ENCODE measurements at places on chromosomes 6 and 20.

GRCh38 chr6:21769968-21770367 lies 176.4 kb downstream of the SOX4 start:
- DNase-seq, result no peak

GRCh38 chr6:105207524-105208269 lies 27.9 kb upstream of the POPDC3 start:
- no peak for DNase-seq

GRCh38 chr6:121305957-121306607 lies 28.2 kb downstream of the TBC1D32 start:
- no peak for DNase-seq

DNA sequence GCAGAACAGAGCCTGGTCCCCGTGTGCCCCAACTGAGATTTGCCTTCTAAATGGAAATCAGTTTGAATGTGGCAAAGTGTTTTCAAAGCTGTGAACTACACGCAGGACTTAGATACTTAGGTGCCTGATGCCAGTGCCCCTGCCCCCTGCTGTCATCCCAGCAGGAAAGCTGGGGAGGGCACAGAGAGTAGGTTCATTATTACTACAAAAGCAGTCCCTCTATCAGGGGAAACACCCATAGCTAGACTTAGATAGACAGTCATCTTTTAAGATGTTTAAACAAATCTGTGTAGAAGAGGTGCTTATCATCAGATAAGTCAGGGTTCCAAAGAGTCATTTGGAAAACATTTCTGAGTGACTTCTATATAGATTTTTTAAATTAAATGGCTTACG lies 155.0 kb upstream of the SNX9 start:
- DNase-seq, result no peak

DNA sequence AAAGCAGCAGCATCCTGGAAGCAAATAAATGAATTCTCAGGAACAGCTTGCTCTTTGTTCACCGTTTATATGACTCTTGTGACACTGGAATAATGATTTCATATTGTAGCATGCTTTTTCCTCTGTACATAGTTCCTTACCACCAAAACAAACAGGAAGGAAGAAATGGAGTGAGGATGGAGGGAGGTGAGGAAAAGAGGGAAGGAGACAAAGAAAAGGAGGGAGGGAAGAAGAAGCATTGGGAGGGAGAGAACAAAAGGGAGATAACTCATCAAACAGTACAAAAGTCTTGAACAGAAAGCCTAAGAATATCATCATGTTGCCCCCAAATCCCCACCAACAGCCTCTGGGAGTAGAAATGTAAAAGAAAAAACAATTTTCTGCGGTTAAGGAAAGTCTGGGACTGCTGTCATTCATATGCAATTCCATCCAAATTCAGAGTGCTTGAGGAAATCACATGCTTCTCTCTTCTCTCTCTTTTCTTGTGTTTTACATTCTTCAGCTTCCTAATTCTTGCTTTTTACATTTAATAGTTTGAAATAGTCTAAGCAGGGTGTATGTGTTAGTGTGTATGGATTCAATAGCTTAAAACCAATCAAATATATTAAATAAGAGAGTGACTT lies 81.5 kb downstream of the EPHA7 start:
- DNase-seq, result no peak
